H4 (cell line): ENCODE measurements at places on chromosomes 6 and 20. TPM values are rescaled to one million over a fixed set of nuclear protein-coding genes. Genes with fewer than 3 reads are reported as not detected.
A peak's percentile ranks its signal among the peaks of the same experiment; 100 is the strongest.

GRCh38 chr6:102474041-102474807 lies 1080.7 kb downstream of the GRIK2 start:
- DNase-seq: peak; percentile 3

DNA sequence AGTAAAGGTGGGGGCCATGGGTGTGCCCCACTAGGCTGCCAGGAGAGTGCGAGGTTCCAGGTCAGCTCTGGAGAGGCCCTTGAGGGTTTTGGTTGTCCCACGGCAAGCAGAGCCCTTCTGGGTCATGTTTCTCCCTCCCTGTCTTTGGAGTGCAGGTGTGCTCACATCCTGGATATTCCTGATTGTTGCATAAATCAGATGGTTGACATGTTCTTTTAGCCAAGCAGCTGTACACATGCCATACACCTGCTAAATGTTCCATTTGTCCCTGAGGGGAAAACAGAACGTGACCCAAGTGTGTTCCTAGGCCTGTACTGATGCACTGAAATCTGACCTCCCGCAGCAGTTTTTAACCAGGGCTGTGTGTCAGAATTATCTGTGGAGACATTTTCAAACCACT lies 77.5 kb upstream of the BEND3 start:
- DNase-seq: no peak

- DNase-seq: no peak
Observed at GRCh38 chr6:100311707-100312251, 152.9 kb downstream of the SIM1 start.

DNA sequence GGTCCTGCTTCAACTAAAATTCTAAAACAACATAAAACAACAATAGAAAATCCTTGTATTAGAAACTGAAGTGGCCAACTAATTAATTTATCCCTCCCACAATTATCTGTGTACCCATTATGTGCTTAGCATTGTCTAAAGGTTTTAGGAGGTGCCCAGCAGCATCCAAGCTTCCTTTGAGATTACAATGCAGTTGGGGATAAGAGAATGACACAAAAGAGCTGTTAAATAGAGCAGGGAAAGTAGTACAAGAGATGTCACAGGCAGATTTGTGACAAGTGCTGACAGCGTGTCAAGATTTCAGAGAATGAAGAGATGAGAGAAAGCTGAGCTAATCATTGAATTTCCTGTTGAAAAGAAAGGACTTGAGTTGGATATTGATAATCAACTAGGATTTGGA lies 204.8 kb downstream of the OTOR start:
- DNase-seq: no peak

DNA sequence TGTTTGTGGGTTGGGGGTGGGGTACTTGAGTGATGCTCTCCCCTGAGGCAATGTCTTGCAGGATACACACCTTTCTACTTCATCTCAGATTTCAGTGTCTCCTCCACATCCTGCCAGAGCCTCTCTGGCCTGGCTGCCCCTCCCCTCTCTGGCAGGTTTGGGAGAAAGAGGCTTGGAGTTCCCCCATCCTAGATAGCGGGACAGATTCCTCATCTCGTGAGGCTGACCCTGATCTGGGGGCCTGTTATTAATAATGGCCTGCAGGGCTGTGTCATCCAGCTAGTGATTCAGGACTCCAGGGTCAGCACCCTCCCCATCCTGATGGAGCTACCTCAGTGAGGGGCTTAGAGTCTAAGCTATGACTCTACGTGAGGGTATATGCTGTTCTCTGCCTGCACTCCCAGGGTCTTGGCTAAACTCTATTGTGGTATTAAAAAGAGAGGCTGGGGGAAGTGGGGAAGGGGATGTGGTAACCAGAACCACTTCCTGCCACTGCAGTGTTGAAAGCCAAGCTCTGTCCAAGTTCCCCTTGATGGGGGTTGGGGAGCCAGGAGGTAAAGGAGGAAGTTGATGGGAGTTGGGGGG lies 3.7 kb upstream of the MMP9 start:
- DNase-seq: no peak

DNA sequence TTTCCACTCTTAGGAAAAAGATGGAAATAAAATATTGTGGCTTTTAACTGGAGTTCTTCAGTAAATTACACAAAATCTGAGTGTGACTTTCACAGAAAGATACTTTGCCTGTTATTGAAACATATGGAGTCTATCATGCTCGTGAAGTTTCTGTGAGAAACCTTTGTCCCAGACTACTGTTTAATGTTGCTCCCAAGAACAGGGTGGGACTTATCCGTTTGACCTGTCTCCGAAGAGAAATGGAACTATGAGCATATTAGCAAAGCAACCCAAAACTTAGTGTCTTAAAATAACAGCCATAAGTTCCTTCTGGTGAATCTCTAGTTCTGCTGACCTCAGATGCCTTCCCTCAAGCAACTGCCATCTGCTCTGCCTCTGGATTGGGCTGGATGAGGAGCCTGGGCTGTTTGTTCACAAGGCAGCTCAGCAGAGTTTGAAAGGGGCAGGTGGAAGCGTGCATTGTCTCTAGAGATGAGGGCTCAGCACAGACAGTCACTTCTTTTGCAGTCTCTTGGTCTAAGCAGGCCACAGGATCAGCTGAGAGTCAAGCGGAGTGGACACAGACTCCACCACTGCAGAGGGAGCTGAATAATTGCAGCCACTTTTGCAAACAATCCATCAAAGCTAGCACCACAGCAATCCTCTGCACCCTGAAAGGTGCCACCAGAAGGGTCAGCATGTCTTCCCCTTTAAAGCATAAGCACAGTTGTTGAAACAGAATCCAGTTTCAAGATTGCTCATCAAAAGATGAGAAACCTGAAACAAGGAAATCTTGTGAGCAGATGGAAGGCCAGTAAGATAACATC lies 52.8 kb downstream of the MYB start:
- no peak for DNase-seq

DNA sequence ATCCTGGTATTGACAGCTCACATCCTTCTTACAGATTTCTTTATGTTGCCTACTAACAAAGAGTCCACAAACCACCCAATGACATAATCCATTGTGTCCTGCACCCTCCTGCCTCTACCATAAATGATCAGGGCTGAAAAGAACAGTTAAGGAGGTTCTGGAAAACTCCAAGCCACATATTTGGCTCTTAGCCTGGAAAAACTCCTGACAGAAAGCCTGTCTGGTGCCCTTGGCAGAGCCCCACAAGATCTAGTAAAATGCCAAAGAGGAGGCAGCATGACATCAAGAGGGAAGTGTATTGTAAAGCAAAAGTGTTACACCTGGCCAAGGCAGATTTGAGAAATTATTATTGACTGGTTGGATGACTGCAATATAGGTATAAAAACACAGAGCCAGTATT lies 126.4 kb upstream of the VGLL2 start:
- DNase-seq: no peak

DNA sequence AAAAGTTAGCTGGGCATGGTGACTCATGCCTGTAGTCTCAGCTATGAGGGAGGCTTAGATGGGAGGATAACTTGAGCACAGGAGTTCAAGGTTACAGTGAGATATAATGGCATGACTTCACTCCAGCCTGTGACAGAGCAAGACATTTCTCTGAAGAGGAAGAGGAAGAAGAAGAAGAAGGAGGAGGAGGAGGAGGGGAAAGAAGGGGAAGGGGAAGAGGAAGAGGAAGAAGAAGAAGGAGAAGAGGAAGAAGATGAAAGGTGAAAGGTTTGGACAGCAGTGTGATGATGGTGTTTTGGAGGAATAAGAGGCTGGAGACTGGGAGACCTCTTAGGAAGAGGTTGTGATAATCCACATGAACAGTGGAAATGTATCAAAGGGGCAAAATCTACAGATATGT lies 410.7 kb upstream of the JAG1 start:
- no peak for DNase-seq

DNA sequence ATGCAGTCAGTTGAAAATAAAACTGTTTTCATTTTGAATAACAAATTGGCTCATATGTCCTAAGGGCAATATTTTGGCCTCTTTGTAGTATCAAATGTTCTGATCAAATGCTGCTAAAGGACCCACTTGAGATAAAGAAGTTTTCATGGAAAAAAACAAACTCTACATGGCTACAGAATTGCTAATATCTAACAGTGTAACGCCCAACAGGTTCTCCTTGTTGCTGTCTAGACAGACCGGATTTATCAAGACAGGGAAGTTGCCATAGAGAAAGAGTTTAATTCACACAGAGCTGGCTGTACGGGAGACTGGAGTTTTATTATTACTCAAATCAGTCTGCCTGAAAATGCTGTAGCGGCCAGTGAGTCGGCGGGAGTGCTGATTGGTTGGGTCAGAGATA lies 19.4 kb upstream of the MAN1A1 start:
- no peak for DNase-seq

The BANF2 gene
- not detected in 2 replicates for total RNA-seq

DNA sequence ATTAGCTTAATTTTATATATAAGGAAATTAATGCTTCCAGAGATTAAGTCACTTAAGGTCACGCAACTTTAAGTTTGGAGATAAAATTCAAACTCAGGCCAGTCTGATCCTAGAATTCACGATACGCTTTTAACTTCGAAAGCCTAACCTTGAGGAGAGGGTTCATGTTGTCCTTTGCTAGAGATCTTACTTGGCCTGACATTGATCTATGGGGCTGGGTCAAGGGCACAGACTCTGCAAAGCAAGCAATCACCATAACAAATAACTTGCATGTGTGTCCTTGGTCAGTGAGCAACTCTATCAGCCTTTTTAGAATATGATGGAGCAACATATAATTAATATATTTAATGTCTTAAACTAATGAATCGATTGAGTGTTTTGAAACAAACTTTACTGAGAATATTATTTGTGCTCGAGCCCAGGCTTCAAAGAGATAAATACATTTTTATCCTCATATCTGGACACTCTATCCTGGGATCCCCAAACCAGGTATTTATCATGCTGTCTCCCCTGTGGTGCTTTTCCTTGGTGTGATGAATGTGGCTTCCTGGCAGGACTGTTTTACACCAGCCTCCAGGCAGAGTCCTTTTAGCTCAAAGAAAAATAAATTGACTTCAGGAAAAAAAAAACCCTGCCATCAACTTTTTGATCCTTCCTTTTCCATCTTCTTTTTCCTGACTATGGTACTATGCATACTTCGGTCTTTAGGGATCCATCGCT lies 29.1 kb downstream of the RPS12 start:
- no peak for DNase-seq

GRCh38 chr6:167508919-167509852 lies 184.3 kb downstream of the TTLL2 start:
- no peak for DNase-seq

GRCh38 chr6:85747093-85747492 lies 104.4 kb upstream of the SYNCRIP start:
- no peak for DNase-seq

The TBX18 gene
- 0.47 and 0.48 TPM in 2 replicates for total RNA-seq

DNA sequence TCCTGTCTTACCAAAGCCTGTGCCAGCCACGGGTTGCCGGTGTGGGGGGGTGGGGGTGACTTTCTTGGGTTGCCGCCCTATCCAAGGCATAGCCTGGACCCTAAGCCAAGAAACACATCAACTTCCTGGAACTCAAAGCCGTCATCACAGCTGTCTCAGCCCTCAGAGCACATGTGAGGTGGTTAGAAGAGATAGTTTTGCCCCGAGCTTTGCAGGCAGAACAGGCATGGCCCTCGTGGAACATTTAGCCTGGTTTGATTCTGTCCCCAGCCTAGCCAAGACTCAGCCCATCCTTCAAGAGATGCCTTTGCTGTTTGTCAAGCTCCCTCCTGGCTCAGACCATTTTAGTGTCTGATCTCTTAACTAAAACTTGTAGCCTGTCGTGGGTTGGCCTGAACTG lies 64.9 kb downstream of the RREB1 start:
- no peak for DNase-seq

The OLIG3 gene
- not detected in 2 replicates for total RNA-seq

DNA sequence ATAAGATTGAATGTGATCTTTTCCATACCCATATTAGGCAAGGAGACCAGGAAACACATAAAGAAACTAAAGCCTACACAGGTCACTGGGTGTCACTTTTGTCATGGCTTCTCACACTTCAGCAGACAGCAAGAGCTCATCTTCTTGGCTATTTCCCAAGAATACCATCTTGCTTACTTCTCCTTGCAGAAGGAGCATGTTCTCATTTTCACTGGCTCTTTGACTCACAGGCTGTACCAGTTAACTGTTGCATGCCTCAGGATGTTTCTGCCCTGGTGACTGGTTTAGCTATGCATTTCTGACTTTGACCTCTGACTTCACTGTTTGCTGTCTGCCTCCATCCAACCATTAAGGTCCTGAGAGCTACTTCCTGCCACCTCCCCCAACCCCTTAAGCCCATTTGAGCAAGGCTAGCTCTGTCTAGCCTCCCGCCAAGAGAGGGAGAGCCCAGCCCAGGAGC lies 40.3 kb upstream of the OGFRL1 start:
- no peak for DNase-seq

The HDGFL1 gene
- not detected in 2 replicates for total RNA-seq

DNA sequence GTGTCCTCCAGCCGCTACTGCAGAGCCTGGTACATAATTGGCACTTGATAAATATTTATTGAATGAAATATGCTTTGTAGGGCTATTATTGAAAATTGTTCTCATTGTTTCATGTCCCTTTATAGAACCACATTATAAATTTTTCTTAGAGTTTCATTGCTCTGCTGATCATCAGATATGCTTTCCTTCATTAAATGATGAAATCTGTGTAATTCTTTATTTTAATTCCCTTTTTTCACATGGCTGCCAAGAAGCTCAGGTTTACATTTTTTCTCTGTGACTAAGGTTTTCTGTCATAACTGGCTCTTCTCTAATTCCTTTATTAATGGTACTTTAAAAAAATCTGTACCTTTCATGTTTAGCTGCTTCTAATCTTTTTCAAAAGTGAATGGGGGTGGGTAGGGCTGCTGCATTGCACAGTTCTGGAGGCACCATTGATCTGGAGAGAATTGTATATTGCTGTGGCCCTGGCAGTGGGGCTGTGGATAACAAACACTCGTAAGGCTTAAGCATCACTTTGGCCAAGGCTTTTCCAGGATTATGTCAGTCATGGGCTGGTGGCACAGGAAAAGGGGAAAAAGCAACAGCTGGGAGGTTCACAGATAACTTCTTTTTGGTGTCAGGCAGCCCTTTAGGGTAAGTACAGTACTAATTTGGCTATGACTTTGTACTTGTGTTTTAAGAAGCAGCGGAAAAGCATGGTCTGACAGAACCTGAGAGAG lies 43.8 kb downstream of the ARFGEF2 start:
- DNase-seq: no peak

The RSPH4A gene
- 0.06 and 0.27 TPM in 2 replicates for total RNA-seq

GRCh38 chr6:146574211-146574610 lies 24.6 kb upstream of the ADGB start:
- DNase-seq: no peak

DNA sequence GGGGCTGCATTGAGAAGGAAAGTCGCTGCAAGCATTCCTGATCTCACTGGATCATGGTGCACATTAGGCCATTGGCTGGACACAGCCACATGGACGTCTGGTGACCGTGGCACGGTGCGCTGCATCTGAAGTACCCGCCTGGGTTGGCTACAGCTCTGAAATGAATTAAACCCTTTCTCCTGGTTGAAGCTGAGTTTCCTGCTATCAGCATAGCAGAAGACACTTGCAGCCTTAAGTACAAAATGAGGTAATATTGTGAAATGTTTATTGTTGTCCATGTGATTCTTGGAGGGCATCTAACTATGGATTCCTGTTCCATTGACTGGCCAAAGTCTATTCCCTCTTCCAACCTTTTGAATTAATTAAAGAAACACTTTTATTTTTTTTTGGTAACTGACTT lies 89.8 kb upstream of the ADTRP start:
- DNase-seq: no peak

GRCh38 chr20:53748176-53748575 lies 154.5 kb upstream of the ZNF217 start:
- no peak for DNase-seq

The CD40 gene
- 6.2 and 13.7 TPM in 2 replicates for total RNA-seq

GRCh38 chr6:127912914-127913313 lies 12.1 kb upstream of the THEMIS start:
- DNase-seq: no peak

The PLA2G7 gene
- not detected in 2 replicates for total RNA-seq

The OSBPL2 gene
- total RNA-seq: 12.5 and 17.7 TPM in 2 replicates

GRCh38 chr6:7152462-7152861 lies 44.7 kb downstream of the RREB1 start:
- DNase-seq: no peak
